Mesothelial cell of epicardium (in vitro differentiated cells): ENCODE measurements at places on chromosomes 12 and 14. TPM values are rescaled to one million over a fixed set of nuclear protein-coding genes. Genes with fewer than 3 reads are reported as not detected.

RD3L gene
- not detected in 3 replicates for total RNA-seq

GLS2 gene
- 2.2 to 2.9 TPM (median 2.9 TPM) in 3 replicates for total RNA-seq

ACIN1 gene
- 372 to 401 TPM (median 374 TPM) in 3 replicates for total RNA-seq

GRCh38 chr14:89965839-89966238 lies 10.1 kb downstream of the TDP1 start:
- no peak overlapping the region for H3K27ac ChIP-seq
- H3K4me3 ChIP-seq = no peak overlapping the region
- no peak for DNase-seq
- H3K4me1 ChIP-seq = peaks cover 3% of the 10 kb centered on the region
- peaks cover 25% of the 10 kb centered on the region for H3K36me3 ChIP-seq
- no peaks in the 10 kb centered on the region for H3K27me3 ChIP-seq

DNA sequence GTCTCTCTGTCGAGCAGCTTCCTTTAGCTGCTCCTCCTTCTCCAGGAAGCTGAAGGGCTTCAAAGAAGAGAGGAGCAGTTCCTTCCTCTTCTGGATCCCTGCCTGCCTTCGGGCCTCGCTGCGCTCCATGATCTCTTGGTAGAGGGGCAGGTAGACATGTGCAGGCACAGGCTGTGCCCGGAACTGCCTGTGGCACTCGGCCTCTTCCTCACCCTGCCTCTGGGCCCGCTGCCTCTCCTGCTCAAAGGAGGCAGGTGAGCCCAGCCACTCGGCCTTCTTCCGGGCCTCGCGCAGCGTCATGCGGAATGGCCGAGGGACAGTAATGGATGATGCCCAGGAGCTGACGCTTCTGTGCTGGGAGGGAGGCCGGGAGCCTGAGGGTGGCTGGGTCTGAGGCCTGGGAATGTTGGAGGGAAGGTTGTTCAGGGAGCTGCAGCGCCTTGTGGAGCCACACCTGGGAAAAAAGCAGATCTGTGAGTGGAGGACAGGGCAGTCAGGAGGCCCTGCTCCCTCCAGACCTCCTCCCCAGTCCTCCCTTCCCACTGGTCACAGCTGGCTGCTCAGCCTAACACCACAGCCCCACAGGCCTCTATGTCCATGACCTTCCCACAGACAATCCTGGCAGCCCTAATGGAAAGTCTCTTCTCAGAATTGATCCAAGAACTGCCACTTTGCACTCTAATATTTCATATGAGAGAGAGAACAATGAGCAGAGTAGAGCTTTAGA lies 5.3 kb downstream of the FAM161B start:
- DNase-seq = no peak
- peaks cover 18% of the 10 kb centered on the region for H3K36me3 ChIP-seq
- no peak overlapping the region for H3K4me3 ChIP-seq
- no peaks in the 10 kb centered on the region for H3K27me3 ChIP-seq

- no peak overlapping the region for H3K4me3 ChIP-seq
- peaks cover 30% of the 10 kb centered on the region for H3K36me3 ChIP-seq
- no peaks in the 10 kb centered on the region for H3K4me1 ChIP-seq
- no peak for DNase-seq
Measured at GRCh38 chr12:10994307-10994706, 3.8 kb downstream of the TAS2R20 start.

- peaks cover 20% of the 10 kb centered on the region for H3K4me1 ChIP-seq
- H3K4me3 ChIP-seq = no peak overlapping the region
- peak overlapping the region; percentile 17 for H3K27ac ChIP-seq
- H3K36me3 ChIP-seq = peaks cover 25% of the 10 kb centered on the region
- DNase-seq = no peak
Measured at GRCh38 chr12:56591126-56591525, 39.0 kb downstream of the BAZ2A start.

- no peak for DNase-seq
- H3K27me3 ChIP-seq = no peaks in the 10 kb centered on the region
- no peak overlapping the region for H3K4me3 ChIP-seq
- no peaks in the 10 kb centered on the region for H3K36me3 ChIP-seq
- no peak overlapping the region for H3K27ac ChIP-seq
Measured at GRCh38 chr12:85639834-85640233, 196.4 kb downstream of the RASSF9 start.

- DNase-seq = no peak
- H3K4me3 ChIP-seq = no peak overlapping the region
- no peaks in the 10 kb centered on the region for H3K36me3 ChIP-seq
Measured at GRCh38 chr14:47863441-47863840, 188.0 kb upstream of the MDGA2 start.

RASSF9 gene
- 4.9 to 5.0 TPM (median 5.0 TPM) in 3 replicates for total RNA-seq

DNA sequence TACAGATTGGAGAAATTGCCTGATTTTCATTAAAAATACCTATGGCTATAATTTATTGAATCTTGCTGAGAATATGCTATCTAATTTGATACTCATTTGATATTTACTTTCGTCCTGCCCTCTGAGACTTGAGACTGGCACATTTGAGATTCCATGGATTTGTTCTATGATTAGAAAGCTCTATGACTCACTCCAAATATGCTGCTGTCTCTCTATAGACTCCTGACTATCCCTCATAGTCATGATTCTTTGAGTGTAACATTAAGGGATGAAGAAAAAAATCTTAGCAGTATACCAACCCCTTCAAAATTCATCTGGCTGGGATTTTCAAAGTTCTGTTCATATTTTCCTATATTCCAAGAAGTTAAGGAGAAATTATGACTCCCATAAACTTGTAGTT lies 191.9 kb downstream of the LRIG3 start:
- no peak overlapping the region for H3K27ac ChIP-seq
- no peaks in the 10 kb centered on the region for H3K36me3 ChIP-seq
- H3K27me3 ChIP-seq = peaks cover 4% of the 10 kb centered on the region

RNASE2 gene
- not detected in 3 replicates for total RNA-seq

- no peaks in the 10 kb centered on the region for H3K36me3 ChIP-seq
- H3K4me3 ChIP-seq = no peak overlapping the region
- peaks cover 3% of the 10 kb centered on the region for H3K4me1 ChIP-seq
- H3K27me3 ChIP-seq = no peaks in the 10 kb centered on the region
- no peak overlapping the region for H3K27ac ChIP-seq
- DNase-seq = no peak
Measured at GRCh38 chr12:18332173-18332572, 70.9 kb downstream of the PIK3C2G start.

- peaks cover 15% of the 10 kb centered on the region for H3K36me3 ChIP-seq
- H3K4me3 ChIP-seq = no peak overlapping the region
- DNase-seq = no peak
- no peak overlapping the region for H3K27ac ChIP-seq
- H3K27me3 ChIP-seq = no peaks in the 10 kb centered on the region
- peaks cover 7% of the 10 kb centered on the region for H3K4me1 ChIP-seq
Measured at GRCh38 chr14:89504602-89505313, 87.7 kb upstream of the FOXN3 start.

DNA sequence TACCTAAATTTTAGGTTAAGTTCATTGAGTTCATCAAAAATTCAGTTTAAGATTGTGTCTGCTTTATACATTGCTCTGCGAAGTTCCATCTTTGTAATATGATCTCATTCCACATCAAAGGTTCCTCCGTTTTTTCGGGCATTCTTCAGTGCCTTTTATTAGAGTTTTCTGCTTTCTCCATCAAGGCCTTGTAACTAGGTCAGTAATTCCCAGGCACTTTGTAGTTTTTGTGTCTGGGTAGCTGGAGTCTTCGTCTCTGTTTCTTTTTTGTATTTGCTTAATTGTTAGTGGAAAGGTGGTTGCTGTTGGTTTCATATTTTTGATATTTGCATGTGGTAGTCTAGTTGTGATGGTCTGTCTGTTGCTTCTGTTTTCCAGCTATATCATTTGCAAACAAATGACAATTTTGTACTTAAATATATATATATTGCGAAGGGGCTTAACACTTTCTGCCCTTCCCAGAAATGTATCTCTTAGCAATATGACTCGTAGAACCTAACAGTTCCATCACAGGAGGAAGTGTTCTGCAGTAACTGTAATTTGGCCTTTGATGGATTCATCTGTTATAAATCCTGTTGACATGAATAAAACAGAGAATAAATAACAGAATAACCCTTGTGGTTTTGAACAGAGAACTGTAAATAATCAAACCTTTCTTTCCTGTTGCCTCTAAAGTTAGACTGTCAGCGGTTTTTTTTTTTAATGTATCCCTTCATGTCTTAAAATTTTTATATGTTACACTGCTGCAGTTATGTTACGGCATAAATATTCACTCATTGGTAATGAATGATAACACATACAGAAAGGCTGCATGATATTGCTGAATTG lies 88.4 kb upstream of the DYNC1H1 start:
- DNase-seq = no peak
- peak overlapping the region; percentile 91 for H3K27ac ChIP-seq
- no peaks in the 10 kb centered on the region for H3K27me3 ChIP-seq

- DNase-seq = no peak
- no peaks in the 10 kb centered on the region for H3K4me1 ChIP-seq
- no peak overlapping the region for H3K27ac ChIP-seq
Measured at GRCh38 chr14:96629082-96629481, 126.9 kb downstream of the PAPOLA start.

ACRBP gene
- total RNA-seq = 2.7 to 3.7 TPM (median 3.5 TPM) in 3 replicates

PLD4 gene
- total RNA-seq = 0.58 to 0.78 TPM (median 0.75 TPM) in 3 replicates

DNA sequence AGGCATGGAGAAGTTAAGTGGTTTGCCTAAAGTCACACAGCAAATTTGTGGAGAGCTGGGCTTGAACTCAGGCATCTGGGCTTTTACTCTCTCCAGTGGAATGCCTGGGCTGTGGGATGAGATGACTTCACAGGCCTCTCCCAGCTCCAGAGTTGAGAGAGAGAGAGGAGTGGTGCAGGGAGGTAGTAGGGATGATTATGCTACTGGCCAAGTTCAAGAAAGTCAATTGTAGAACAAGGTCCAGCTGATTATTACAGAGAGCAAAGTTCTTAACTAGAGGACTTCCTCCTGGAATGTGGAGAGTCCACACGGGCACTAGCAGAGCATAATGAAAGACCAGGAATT lies 769 bp upstream of the EMP1 start:
- no peaks in the 10 kb centered on the region for H3K36me3 ChIP-seq
- H3K27ac ChIP-seq = peak overlapping the region; percentile 94

BBOF1 gene
- total RNA-seq = 6.6 to 8.4 TPM (median 7.1 TPM) in 3 replicates

DNA sequence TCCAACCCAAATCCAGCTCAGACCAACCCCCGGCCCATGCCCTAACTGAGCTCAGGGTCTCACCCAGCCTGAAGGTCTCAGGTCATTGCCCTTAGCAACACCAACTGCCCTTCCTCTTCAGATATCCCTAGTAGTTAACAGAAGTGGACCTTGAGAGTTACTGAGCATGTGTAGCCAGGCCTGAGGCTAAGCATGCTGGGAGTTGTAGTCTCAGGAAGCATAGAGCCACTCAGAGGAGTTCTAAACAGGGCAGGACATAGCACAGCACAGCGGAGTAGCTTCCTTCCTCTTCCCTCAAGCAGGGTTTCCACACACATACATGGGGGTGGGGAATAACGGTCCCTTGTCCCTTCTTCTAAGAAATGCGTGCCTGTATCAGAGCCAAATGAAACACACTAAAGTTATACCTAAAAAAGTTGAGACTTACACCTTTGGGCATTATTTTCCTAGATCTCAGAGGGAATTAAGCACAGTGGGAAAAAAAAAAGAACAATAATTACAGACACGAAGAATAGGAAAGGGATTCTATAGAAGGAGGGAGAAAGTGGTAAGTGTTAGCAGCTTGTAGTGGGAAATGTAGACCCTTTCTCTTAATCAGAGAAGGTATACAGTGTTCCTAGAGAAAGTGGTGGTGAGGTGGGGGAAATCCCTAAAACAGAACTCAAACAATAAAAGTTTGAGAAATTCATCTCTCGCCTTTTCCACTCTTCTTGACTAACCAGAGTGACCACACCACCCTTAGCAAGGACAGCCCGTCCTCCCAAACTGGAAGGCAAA lies 4.4 kb downstream of the KMT2D start:
- H3K4me1 ChIP-seq = peaks cover 41% of the 10 kb centered on the region
- peaks cover 21% of the 10 kb centered on the region for H3K36me3 ChIP-seq
- H3K27me3 ChIP-seq = no peaks in the 10 kb centered on the region
- no peak for DNase-seq

- H3K36me3 ChIP-seq = no peaks in the 10 kb centered on the region
- no peak for DNase-seq
- H3K4me3 ChIP-seq = no peak overlapping the region
- H3K27me3 ChIP-seq = no peaks in the 10 kb centered on the region
- no peak overlapping the region for H3K27ac ChIP-seq
Measured at GRCh38 chr12:40137252-40137651, 31.4 kb upstream of the SLC2A13 start.

DNA sequence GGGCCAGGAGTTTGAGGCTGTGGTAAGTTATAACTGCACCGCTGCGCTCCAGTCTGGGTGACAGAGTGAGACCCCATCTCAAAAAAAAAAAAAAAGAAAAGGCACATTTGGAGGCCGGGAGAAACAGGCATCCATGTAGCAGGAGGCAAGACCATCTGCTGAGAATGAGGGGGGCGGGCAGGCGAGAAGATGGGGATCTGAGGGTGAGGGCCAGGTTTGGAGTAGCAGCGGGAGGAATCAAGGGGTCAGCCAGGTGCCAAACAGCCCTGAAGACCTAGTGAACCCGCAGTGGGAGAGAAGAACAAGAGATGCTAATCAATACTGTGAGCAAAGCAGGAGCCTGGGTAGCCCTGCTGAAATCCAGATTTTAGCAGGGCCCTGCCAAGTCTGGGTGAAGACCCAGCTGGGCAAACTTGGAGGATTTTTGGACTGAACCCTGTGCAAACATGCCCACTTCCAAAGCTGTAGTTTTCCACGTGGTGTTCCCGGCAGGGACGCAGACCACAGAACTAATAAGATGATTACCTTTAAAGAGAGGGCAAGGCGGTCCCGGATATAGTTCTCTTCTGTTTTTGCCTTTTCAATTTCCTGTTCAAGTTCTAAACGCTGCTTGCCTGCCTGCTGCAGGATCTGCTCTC lies 61.0 kb downstream of the NIN start:
- peaks cover 17% of the 10 kb centered on the region for H3K4me1 ChIP-seq
- H3K27me3 ChIP-seq = no peaks in the 10 kb centered on the region
- DNase-seq = no peak
- no peak overlapping the region for H3K4me3 ChIP-seq
- H3K27ac ChIP-seq = no peak overlapping the region

- H3K36me3 ChIP-seq = no peaks in the 10 kb centered on the region
- H3K4me3 ChIP-seq = no peak overlapping the region
- DNase-seq = no peak
- H3K27ac ChIP-seq = peak overlapping the region; percentile 53
Measured at GRCh38 chr14:22536853-22537338, 52.1 kb downstream of the DAD1 start.

GRCh38 chr12:117144599-117144998 lies 45.4 kb upstream of the TESC start:
- no peak overlapping the region for H3K27ac ChIP-seq
- H3K4me3 ChIP-seq = no peak overlapping the region
- no peak for DNase-seq
- H3K27me3 ChIP-seq = no peaks in the 10 kb centered on the region
- peaks cover 27% of the 10 kb centered on the region for H3K4me1 ChIP-seq
- H3K36me3 ChIP-seq = peaks cover 13% of the 10 kb centered on the region

KLRC3 gene
- total RNA-seq = not detected in 3 replicates

DNA sequence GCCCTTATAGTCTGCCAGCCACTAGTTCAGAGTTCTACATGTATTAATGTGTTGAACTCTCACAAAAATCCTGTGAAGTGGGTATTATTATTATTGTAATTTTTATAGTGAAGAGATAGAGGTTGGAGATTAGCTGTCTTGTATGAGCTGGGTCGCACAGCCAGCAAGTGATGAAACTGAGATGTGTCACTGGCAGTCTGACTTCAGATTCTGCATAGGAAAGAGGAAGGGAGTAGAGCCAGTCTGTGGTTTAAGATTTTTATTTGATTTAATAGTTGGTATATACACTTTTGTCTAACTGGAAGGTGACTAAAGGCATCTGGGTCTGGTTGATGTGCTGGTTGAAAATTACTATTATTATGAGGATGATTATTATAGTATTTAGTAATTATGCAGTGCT lies 5.8 kb upstream of the FRS2 start:
- DNase-seq = no peak
- H3K4me1 ChIP-seq = no peaks in the 10 kb centered on the region
- H3K4me3 ChIP-seq = no peak overlapping the region
- H3K36me3 ChIP-seq = no peaks in the 10 kb centered on the region
- H3K27me3 ChIP-seq = no peaks in the 10 kb centered on the region
